ENCODE measurements at places on chromosomes 2 and 18.

DNA sequence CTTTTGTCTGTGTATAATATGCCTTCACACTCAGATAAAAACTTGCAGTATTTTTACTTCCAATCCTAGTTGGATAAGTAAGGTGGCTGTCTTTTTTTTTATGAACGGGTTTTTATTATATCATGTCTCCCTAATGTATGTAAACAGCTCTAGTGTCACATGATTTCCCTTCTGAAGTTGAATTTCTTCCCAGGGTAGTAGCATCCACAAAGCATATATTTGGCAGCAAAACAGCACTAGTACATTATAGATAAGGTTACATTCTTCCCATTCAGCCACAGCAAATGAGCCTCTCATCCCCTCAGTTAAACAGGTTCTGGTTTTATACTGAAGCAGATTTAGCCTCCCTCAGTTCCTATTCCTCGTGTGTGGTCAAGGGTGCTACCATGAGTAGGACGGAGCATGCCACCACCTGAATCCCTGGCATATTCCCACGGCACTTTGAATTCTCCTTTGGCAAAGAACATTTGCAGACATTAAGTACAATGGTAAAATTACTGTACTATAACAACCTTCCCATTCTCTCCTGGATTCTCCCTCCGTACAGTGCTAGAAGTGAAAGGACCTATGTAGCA lies 15.4 kb upstream of the DTNA start:
- no peak for DNase-seq

DNA sequence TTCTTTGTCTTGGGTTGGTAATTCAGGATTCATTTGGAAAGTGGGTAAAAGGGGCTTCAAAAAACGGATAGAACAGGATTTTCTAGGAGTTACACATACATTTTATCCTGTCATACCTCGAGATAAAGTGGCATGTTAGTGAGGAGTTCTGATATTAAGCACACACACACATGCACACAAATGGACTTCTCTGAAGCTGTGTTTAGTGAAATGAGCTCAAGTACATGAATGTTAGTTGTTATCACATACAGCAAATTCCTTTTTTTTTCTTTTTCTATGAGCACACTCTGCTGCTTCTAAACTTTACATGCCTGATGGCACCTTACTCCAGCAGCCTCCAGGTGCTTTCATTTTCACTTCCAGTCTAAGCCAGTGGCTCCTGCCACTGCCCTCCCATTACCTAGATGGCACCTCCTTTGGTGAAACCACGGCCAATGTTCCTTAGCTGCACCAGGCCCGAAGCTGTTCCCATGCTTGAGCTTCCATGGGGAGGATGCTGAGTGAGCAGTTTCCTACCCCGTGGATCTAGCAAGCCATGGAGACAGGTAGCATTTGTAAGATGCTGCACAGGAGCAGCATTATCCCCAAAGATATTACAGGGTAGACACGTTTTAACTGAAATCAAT lies 49.7 kb downstream of the STAT1 start:
- DNase-seq = no peak

DNA sequence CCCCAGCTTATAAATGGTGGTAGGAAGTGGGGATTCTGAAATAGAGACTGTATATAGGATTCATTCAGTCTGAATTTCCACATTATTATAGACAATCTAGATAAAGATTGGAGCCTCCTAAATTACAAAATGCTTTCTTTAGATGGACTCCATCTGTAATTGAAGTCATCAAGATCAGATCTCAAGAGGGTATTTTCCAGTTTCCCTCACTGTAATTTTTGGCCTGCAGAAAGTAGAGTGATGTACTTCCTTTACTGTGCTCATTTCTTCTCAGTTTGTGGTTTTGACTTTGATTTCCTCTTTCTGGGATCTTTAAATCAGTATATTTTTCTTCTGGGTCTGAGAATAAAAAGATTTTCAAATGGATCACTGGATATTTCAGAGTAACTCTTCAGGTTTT lies 7.2 kb downstream of the BABAM2 start:
- DNase-seq = no peak

GRCh38 chr18:74213429-74213828 lies 65.1 kb downstream of the TIMM21 start:
- no peak for DNase-seq

GRCh38 chr18:69432847-69433246 lies 32.2 kb downstream of the DOK6 start:
- DNase-seq = no peak

GRCh38 chr2:227401550-227401949 lies 13.8 kb upstream of the SCYGR1 start:
- no peak for DNase-seq

GRCh38 chr2:222904557-222905258 lies 43.9 kb downstream of the ACSL3 start:
- no peak for DNase-seq

DNA sequence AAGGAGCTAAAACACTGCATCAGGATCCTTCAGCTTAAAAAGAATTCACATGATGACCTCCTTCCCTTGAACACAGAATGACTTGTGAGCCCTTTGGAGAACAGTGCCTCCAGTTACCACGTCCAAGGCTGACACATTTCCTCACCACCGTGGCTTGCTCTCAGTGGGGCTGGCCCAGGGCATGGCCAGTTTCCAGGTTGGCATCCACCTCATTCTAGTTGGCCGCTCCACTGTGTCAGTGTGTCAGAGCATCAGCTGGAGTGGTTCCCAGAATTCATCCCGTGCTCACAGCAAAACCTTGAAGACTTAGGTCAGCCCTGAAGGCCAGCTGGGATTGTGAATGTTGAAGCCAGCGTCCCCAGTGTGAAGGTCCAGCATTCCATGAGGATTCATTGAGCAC lies 158.5 kb downstream of the INSIG2 start:
- no peak for DNase-seq

- DNase-seq = no peak
Measured at GRCh38 chr2:62687636-62688035, 17.9 kb upstream of the EHBP1 start.

- DNase-seq = no peak
Measured at GRCh38 chr18:59052965-59053820, 86.5 kb upstream of the SEC11C start.

GRCh38 chr18:55900380-55900779 lies 312.4 kb upstream of the TCF4 start:
- DNase-seq = no peak

DNA sequence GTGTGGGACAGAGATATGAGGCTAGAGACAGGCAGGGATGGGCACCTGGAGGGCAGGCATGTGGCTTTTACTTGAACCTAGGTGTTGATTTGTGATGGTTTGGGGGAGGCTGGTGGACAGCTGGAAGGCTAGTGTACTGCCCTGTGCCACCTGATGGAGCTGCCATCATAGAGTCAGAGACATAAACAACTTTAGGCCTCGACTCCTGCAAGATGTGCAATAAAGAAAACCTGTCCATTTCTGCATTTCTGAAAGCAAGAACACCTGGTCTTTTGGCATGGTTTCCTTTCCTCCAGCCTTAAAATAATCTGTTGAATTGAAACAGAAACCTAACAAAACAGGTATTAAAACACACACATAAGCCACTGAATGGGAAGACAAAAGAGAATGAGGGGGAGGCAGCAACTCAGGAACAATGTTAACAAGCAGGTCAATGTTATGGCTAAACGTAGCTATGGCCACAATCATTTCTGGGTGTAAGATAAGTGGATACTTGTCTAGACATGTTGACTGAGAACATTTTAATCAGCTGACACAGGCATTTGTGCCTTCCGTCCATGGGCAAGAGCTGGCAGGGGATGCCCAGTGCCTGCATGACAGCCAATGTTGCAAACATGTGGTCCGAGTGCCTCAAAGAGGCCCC lies 87.8 kb downstream of the KCTD1 start:
- DNase-seq = peak; percentile 80

GRCh38 chr2:25050128-25050527 lies 8.3 kb downstream of the EFR3B start:
- DNase-seq = no peak

DNA sequence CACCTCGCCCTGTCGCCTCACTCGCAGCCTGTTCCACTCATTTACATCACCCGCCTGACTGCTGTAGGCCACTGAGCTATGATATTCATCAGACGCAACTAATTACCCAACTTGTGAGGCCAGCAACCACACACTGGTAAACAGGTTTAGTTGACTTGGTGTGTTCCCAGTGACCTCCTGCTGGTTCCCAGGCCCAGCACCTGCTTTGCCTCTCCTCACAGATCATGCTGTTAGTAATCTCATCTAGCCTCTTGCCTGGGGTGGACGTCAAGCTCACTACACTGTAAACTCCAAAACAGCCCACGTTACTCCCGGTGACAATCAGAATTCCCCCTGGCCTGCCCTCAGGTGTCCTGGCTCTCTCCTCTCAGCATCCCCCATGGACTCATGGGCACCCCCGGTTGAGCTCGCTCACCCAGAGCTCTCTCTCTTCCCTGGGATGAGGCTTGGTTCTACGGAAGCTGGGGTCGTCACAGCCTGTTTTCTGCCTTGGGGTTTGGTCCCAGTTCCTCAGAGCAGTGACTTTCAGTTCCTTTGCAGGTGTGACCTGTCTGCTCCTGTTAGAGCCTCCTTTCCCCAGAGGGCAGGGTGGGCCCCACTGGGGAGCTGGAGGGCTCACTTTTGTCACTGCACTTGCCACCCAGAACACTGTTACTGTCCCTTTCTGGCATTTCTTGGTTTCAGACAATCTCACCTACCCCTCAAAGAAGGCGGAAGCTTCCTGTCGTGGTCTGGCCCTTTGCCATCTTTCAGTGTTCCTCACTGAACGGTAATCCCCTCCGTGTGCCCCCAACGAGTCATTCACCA lies 40.3 kb downstream of the INPP5D start:
- DNase-seq = no peak

- DNase-seq = no peak
Measured at GRCh38 chr18:74248595-74248994, 43.2 kb downstream of the CYB5A start.

DNA sequence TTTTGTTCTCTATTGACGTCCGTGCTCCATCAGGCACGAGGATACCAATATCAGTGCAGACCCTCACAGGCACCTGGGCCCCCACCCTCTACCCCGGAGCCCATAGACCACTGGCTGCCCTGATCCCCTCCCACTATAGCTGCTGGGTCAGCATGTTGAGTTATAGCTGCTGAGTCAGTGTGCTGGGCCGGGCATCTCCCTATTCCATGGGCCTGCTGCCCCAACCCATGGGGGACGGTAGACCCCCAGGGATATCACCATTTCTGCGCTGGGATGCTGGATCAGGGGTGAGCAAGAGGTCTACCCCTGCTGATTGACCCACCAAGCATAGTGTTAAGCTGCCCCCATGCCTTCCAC lies 100.1 kb upstream of the ST3GAL5 start:
- no peak for DNase-seq

DNA sequence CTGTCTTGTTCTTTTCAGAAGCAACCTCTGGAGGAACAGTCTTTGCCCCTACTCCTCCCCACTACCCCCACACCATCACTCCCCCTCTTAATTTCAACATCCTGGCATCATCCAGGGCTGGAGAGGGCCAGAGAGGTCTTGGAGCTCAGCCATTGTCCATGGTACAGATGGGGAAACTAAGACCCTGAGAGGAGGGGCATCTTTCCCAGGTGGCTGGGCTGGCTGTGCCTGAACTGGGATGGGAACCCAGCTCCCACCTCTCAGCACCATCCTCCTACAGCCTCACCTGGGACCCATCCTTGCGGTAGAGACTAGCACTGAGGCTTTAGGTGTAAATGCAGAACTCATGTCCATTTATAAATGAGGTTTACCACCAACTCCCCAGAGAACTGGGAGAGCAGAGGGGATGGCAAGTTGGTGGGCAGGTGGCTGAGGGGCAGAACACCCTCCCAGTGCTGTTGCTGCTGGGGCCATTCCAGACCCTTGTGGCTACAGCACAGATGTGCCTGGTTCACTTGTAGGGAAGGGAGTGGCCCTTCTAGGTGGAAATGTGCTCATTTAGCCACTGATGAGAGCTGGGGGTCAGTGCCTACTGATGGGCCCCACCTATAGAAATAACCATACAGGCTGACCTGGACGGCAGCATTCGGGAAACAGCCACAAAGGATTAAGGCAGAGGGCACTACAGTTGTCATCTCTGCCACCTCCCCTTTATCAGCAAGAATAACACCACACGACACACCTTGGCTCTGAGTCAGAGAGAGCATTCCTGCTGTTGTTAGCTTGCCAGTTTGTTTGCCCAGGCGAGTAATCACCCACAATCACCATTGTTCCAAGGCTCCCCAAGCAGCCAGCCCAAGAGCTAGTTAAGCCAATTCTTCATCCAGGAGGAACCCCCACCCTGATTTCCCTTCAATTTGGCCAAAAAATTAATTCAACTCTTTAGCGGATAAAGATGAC lies 2.1 kb downstream of the MLPH start:
- DNase-seq = no peak
